Activated CD8-positive, alpha-beta T cell treated with anti-CD3 and anti-CD28 coated beads for 36 hours (primary cell): ENCODE measurements at places on chromosomes 7 and 10. TPM values are rescaled to one million over a fixed set of nuclear protein-coding genes. Genes with fewer than 3 reads are reported as not detected.
A peak's percentile ranks its signal among the peaks of the same experiment; 100 is the strongest.

The LRRD1 gene
- not detected for total RNA-seq

The SEMA3E gene
- total RNA-seq: not detected

The WNT2 gene
- not detected for total RNA-seq

The GTPBP10 gene
- total RNA-seq: 48.1 TPM

The ZNF467 gene
- total RNA-seq: 0.09 TPM

The JCAD gene
- total RNA-seq: not detected

The NPC1L1 gene
- total RNA-seq: 0.07 TPM

The CARD11 gene
- total RNA-seq: 103 TPM

- peaks cover 4% of the 10 kb centered on the region for H3K27me3 ChIP-seq
- H3K36me3 ChIP-seq: no peaks in the 10 kb centered on the region
- H3K4me3 ChIP-seq: no peak overlapping the region
- no peak overlapping the region for H3K27ac ChIP-seq
These were observed 36.0 kb downstream of the KIAA1549 start for GRCh38 chr7:138945154-138945553.

GRCh38 chr10:60989400-60989876, 45.5 kb upstream of the RHOBTB1 start:
- H3K27me3 ChIP-seq: peaks cover 4% of the 10 kb centered on the region
- H3K4me1 ChIP-seq: no peaks in the 10 kb centered on the region
- no peak overlapping the region for H3K4me3 ChIP-seq
- no peaks in the 10 kb centered on the region for H3K36me3 ChIP-seq

- no peaks in the 10 kb centered on the region for H3K36me3 ChIP-seq
- H3K4me3 ChIP-seq: no peak overlapping the region
- H3K27me3 ChIP-seq: peaks cover 29% of the 10 kb centered on the region
- peaks cover under 1% of the 10 kb centered on the region for H3K4me1 ChIP-seq
These were observed 39.4 kb downstream of the EN2 start for GRCh38 chr7:155497149-155497901.

- no peak overlapping the region for H3K27ac ChIP-seq
- no peaks in the 10 kb centered on the region for H3K36me3 ChIP-seq
- peak; percentile 66 for DNase-seq
- H3K4me3 ChIP-seq: no peak overlapping the region
- peaks cover 12% of the 10 kb centered on the region for H3K4me1 ChIP-seq
These were observed 75.9 kb downstream of the RGS10 start for GRCh38 chr10:119466655-119467054.

- no peak for DNase-seq
- no peak overlapping the region for H3K4me3 ChIP-seq
- no peaks in the 10 kb centered on the region for H3K36me3 ChIP-seq
These were observed 16.2 kb upstream of the TES start for GRCh38 chr7:116194115-116194514.

DNA sequence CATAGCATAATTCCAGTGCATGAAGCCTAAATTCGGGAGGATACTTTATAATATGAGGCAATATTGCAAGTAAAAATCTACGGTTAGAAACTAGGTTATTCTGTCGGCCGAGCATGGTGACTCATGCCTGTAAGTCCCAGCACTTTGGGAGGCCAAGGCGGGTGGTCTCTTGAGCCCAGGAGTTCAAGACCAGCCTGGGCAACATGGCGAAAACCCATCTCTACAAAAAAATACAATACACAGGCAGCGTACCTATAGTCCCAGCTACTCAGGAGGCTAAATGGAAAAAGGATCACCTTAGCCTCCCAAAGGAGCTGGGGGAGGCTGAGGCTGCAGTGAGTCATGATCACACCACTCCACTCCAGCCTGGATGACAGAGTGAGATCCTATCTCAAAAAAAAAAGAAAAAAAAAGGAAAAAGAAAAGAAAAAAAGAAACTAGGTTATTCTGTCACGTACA, 14.2 kb downstream of the SKAP2 start:
- no peaks in the 10 kb centered on the region for H3K36me3 ChIP-seq
- no peak overlapping the region for H3K27ac ChIP-seq
- no peaks in the 10 kb centered on the region for H3K4me1 ChIP-seq

DNA sequence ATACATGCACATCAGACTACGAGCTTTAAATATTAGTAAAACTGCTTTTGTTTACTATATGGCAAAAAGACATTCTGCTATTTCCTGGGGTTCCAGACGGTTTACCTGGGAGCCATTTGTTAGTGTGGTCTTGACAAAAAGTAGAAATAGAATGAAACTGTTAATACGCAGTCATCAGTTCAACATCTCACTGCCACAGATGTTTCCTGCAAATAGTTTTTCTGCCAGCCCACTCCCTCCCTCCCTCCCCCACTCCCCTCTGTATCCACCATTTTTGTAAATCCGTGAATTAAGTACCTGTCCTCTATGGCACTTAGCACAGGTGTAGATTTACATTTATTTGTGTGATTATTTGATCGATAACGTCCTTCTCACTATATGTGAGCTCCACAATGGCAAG, 74.6 kb upstream of the TPK1 start:
- no peak overlapping the region for H3K4me3 ChIP-seq
- DNase-seq: no peak
- H3K27me3 ChIP-seq: peaks cover 2% of the 10 kb centered on the region
- H3K27ac ChIP-seq: no peak overlapping the region

GRCh38 chr10:22727663-22728062, 13.3 kb upstream of the PIP4K2A start:
- H3K4me3 ChIP-seq: no peak overlapping the region
- DNase-seq: no peak
- peaks cover 19% of the 10 kb centered on the region for H3K4me1 ChIP-seq
- H3K27me3 ChIP-seq: no peaks in the 10 kb centered on the region

DNA sequence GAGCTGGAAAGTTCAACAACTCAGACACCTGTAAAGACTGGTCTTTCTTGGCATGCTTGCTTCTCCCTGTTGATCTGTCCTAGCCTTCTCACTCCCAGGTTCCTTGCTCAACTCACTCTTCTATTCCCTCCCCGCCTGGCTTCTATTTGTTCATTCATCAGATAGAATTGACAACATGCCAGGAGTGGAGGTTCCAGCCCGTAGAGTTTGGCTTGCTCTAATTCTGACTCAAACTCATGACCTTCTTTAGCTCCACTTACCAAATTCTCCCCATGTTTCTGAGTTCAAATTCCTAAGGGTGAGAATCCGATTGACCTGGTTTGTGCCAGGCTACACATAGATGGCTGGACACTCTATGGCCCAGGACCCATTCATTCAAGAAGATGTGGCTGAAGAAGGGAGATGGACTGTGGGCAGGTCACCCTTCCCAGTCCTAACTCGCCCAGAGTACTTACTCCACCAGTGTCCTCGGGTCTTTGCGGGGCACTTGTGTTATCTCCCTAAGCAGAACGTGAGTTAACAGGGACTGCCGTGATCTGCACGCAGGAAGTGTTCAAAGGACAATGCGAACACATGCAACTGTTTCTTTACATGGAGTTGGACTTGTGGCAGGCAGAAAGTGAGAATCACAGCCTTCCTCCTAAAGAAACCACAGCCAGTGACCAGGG, 4.0 kb upstream of the TMEM236 start:
- no peak overlapping the region for H3K27ac ChIP-seq
- no peaks in the 10 kb centered on the region for H3K36me3 ChIP-seq
- H3K27me3 ChIP-seq: no peaks in the 10 kb centered on the region
- peaks cover 5% of the 10 kb centered on the region for H3K4me1 ChIP-seq

DNA sequence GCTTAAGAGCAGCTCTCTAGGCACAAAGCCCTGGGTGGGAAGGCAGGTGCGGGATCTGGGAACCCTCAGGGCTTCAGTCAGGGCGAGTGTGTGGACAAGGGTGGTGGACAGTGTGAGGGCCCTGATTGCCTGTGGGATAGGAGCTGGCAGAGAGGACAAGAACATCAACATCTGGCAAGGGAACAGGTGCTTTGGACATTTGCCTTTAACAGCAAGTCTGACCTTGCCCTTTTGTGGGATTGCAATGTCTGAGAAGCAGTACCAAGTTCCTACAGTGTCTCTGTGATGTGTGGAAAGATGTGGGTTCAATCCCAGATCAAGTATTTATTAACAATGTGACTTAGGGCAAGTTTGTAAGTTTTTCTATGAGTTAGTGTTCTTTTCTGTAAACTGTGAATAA, 46.7 kb downstream of the TFAM start:
- H3K36me3 ChIP-seq: no peaks in the 10 kb centered on the region
- H3K27me3 ChIP-seq: peaks cover 2% of the 10 kb centered on the region
- no peak overlapping the region for H3K4me3 ChIP-seq
- no peak overlapping the region for H3K27ac ChIP-seq
- peaks cover 14% of the 10 kb centered on the region for H3K4me1 ChIP-seq

DNA sequence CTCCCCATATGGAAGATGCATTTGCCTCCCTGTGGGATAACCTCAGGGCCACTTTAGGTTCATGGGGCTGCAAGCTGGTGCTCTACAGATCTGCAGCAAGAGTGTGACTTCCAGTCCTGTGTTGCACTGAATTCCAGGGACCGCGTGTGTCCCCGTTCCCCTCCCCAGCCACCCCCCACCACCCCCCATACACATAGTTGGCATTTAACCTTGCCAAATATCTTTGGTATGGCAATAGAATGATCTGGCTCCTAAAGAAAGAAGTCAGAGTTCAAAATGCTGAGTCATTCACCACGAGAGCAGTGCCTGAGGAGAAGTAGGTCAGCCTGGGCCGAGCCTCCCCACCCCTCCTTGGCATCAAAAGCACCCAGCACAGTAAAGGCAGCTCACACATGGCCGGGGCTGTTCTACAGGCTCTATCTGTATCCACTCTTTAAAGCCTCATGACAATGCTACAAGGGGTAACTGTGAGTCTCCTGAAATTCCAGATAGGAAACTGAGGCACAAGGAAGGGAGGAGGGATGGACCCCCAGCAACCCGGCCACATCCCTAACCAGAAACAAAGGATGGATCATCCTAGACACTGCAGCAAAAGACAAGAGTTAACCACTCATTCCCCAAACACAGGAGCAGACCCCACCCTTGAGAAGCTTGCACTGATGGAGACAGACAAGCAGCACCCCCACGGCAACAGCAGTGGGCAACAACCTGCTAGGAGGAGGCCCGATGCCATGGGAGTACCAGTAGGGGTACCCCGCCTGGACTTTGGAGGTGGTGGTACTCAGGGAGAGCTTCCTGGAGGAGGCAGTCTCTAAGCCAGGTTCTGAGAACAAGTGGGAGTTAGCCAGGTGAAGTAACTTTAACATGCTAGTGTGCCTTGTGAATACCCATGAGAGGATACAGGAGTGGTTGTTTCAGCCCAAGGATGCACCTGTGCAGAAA, 70.3 kb upstream of the NANOS1 start:
- no peak overlapping the region for H3K4me3 ChIP-seq
- no peak overlapping the region for H3K27ac ChIP-seq
- DNase-seq: peak; percentile 12
- H3K36me3 ChIP-seq: no peaks in the 10 kb centered on the region

DNA sequence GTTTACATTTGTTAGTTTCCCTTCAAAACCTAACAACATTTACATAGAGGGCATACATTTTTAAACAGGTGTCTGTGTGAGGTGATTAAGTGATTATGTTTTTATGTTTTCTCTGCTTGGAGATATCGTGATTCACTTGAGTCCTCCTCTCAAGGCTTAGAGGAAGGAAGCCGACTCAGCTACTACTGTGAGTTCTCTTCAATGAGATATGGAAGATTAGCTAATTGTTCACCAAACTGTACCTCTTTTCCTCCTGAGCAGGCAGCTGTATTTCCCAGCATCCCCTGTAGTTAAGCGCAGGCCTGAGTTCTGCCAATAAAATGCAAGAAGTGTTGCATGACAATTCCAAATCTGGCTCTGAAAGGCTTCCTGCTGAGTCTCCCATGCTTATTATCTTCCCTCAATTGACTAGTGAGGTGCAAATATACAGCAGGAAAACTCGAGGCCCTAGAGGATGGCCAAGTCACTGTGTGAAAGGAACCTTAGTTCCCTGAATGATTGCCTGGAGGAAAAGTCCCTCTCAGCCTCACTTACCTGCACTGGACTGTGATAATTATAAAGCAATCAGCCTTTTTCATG, 528.7 kb downstream of the GRM8 start:
- H3K4me1 ChIP-seq: no peaks in the 10 kb centered on the region
- H3K36me3 ChIP-seq: no peaks in the 10 kb centered on the region
- no peak for DNase-seq
- H3K4me3 ChIP-seq: no peak overlapping the region
- no peak overlapping the region for H3K27ac ChIP-seq

- no peak overlapping the region for H3K27ac ChIP-seq
- H3K4me3 ChIP-seq: no peak overlapping the region
- H3K36me3 ChIP-seq: no peaks in the 10 kb centered on the region
These were observed 503.9 kb downstream of the KIF20B start for GRCh38 chr10:90205340-90205739.

- H3K4me1 ChIP-seq: peaks cover 29% of the 10 kb centered on the region
- no peak overlapping the region for H3K27ac ChIP-seq
- no peak for DNase-seq
- H3K4me3 ChIP-seq: no peak overlapping the region
- no peaks in the 10 kb centered on the region for H3K27me3 ChIP-seq
These were observed 36.6 kb downstream of the RHEB start for GRCh38 chr7:151482883-151483710.

DNA sequence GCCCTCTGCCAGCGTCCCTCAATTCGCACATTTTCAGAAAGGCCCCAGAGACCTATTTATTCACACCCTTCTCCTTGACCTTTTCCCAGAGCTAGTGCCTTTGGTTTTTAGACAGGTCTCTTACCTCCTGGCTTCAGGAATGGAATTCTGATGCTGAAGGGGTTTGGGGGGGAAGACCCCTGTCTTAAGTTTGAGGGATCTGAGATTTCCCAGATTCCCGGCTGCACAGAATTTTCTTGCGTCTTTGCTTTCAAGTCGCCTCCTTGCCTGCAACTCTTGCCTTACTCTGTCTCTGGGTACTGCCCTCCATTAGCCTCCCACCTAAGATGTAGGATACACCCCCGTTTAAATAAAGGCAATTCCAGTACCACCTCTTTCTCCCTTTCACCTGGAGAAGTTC, 1.9 kb downstream of the GATA3 start:
- peaks cover 52% of the 10 kb centered on the region for H3K4me1 ChIP-seq
- DNase-seq: no peak
- H3K27me3 ChIP-seq: peaks cover 14% of the 10 kb centered on the region

GRCh38 chr7:2007551-2007950, 225.2 kb downstream of the MAD1L1 start:
- H3K27me3 ChIP-seq: no peaks in the 10 kb centered on the region
- peaks cover 2% of the 10 kb centered on the region for H3K36me3 ChIP-seq
- H3K4me3 ChIP-seq: no peak overlapping the region
- no peaks in the 10 kb centered on the region for H3K4me1 ChIP-seq
- H3K27ac ChIP-seq: no peak overlapping the region

GRCh38 chr10:88702848-88703597, 3.0 kb upstream of the LIPK start:
- H3K4me1 ChIP-seq: peaks cover 29% of the 10 kb centered on the region
- no peak overlapping the region for H3K4me3 ChIP-seq
- H3K36me3 ChIP-seq: no peaks in the 10 kb centered on the region

- no peaks in the 10 kb centered on the region for H3K27me3 ChIP-seq
- DNase-seq: no peak
- H3K27ac ChIP-seq: no peak overlapping the region
- peaks cover 18% of the 10 kb centered on the region for H3K36me3 ChIP-seq
- H3K4me1 ChIP-seq: no peaks in the 10 kb centered on the region
- H3K4me3 ChIP-seq: no peak overlapping the region
These were observed 30.8 kb downstream of the TM9SF3 start for GRCh38 chr10:96556003-96556402.
